ENCODE measurements at places on chromosomes 4 and X.

DNA sequence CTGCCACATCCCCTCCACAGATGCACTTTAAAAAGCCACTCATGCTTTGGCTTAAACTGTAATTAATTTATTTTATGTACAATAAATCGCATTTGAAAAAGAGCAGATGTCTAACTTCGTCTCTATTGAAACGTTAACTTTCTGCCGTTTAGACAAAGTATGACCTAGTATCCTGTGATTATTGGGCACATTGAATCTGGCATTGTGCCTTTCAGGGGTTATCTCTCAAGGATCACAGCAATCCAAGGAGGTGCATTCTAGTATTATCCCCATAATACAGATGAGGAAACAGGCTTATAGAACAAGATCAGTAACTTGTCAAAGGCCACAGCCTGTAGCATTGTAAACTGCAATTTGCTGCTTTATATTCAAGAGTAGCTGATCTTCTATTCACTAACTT lies 4.6 kb downstream of the RASL11B start:
- no peak for DNase-seq

- no peak for DNase-seq
Observed at GRCh38 chrX:55490121-55490520, 473 bp upstream of the USP51 start.

DNA sequence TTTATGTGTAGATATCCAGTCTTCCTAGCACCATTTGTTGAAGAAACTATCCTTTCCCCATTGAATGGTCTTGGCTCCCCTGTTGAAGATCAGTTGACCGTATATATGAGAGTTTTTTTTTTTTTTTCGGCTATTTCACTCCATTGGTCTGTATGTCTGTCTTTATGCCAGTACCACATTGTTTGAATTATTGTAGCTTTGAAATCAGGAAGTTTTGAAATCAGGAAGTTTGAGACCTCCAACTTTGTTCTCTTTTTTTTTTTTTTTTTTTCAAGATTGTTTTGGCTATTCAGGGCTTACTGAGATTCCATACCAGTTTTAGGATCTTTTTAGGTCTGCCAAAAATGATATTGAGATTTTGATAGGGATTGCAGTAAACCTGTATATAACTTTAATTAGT lies 4.3 kb upstream of the SCD5 start:
- DNase-seq: no peak

DNA sequence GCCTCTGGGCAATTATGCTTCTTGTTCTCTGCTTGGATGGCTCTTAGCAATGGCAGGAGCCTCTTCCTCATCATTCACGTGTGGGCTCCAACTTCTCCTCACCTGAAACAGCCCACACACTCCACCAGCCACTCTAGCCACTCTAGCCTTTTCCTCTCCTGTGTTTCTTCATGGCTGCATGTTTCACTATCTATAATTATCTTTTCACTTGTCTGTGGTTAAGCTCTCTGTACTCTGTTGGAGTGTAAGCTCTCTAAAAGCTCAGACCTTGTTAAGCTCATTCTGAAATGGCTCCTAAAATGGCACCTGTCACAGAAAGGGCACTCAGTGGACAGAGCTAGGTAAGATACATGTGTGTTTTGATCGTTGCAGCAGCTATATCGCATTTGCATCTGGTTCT lies 80.0 kb downstream of the SH3KBP1 start:
- DNase-seq: no peak

DNA sequence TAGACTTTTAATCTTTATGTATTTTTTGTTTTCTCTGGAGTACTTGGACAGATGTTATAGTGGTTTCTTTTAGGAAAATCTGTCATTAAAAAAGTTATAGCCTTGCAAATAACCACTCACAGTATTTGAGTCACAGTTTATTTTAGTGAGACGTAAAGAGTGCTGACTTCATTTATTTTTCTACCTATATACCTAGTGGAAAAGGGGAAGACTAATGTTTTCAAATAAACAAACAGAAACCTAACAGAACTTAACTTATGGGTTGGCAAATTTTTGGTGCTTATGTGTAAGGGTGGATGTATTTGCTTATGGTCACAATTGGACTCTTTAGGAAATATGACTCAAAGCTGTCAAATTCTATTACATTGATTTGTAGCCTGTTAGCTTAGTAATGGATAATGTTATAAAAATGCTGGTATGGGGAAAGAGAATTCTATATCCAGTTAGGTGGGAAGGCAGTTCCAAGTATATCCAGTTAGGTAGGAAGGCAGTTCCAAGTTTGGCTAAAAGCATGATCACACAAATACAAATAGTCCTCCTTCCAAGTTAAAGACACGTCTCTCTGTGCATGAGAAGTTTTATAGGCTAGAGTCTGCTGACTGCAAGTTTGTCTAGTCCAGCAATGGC lies 61.9 kb downstream of the SLC9A6 start:
- no peak for DNase-seq

DNA sequence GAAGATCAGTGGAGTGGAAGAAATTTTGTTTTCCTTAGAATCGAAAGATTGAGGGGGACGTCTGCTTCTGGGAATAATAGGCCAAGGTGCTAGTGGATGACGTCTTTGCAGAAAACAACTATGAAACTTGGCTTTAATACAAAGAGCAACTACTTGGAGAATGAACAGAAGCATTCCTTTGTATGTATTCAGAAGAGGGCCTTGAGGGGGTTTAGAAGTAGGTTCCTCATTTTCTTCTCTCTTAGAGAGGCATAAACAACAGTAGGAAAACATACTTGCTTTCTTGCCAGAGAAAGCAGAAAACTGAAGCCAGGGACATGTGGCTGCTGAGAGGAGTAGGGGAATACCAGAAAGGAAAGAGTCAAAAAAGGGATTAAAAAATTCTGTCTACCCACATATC lies 167.8 kb downstream of the ZNF330 start:
- DNase-seq: no peak

- no peak for DNase-seq
Observed at GRCh38 chr4:113080050-113080449, 30.6 kb downstream of the ANK2 start.

DNA sequence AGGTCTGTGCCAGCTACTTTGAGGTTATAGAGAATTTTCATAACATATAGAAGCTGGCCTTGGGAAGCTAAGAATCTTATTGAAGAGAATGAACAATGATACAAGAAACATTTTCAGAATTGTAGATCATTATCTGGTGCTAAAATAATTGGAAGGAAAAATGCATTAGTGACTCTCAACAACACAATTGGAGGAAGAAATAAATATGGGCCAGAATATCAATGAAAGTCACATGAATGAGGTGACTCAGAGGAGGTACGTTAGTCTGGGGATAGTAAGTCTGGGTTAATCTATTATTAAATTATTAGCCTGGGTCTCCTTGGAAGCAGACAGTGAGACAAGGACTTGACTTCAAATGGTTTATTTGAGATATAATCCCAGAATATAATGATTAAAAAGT lies 529.3 kb upstream of the SLIT2 start:
- DNase-seq: no peak

DNA sequence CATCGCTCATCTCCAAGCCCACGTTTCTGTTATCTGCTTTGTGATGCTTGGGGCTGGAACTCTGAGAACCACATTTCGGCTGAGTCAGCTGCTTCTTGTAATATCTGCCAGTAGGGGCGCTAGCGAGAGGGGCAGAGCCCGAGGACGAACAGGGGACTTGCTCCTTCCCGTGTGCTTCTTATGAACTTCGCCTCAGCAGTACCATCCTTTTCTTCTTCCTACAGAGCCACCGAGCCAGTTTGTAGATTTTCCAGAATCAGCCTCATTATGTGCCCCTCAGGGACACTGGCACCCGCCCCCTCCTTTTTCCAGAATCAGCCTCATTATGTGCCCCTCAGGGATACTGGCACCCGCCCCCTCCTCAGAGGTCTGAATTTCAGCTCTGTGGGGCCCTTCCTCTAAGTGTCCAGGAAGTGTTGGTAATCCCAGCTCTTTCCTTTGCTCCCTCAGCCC lies 441.7 kb upstream of the RASGEF1B start:
- peak; percentile 53 for DNase-seq

- no peak for DNase-seq
Observed at GRCh38 chr4:25870081-25870480, 7.3 kb upstream of the SEL1L3 start.

GRCh38 chrX:113330416-113330815 lies 489.8 kb upstream of the AMOT start:
- no peak for DNase-seq

- no peak for DNase-seq
Observed at GRCh38 chr4:100261346-100261745, 71.1 kb upstream of the DDIT4L start.

DNA sequence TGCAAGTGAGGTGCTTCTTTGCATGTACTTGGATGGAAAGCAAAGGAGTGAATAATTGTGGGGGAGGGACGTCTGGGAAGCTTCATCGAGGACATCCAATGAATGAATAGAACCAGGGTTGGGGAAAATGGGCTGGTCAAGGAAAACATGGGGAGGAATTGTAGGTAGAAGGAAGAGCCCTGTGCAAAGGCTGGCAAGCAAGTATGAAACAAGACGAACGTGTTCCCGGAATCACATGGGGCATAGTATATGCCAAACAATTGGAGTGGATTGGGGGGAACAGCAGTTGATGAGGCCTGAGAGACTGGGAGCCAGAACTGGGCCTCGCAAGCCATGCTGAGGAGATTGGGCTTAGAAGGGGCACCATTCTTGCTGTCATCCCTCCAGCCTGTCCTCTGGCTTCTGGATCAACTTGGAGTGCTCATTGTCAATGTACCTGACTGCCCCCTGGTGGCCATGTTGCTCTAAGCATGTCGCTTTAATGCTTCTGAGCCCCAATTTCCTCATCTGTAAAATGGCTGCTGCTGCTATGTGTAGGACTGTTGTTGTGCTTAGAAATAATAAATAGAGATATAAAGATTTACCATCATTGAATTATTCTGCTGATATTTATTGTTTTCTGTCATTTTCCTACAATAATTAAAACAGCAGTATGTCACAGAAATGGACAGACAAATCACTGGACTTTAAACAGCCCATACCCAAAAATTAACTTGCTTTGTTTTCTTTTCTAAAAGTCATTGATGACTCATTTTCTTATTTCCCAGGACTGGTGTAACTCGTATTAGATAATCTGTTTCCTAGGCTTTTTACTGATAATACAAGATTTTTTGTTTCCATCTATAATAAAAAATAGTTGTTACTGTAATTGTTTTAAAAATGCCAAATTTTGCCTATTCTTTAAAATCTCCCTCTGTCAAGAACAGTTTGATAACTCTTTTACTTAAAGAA lies 66.4 kb downstream of the JADE3 start:
- DNase-seq: peak; percentile 78

GRCh38 chr4:95093936-95094929 lies 336.5 kb downstream of the BMPR1B start:
- DNase-seq: no peak

- no peak for DNase-seq
Observed at GRCh38 chrX:42952621-42953020, 174.7 kb upstream of the PPP1R2C start.

DNA sequence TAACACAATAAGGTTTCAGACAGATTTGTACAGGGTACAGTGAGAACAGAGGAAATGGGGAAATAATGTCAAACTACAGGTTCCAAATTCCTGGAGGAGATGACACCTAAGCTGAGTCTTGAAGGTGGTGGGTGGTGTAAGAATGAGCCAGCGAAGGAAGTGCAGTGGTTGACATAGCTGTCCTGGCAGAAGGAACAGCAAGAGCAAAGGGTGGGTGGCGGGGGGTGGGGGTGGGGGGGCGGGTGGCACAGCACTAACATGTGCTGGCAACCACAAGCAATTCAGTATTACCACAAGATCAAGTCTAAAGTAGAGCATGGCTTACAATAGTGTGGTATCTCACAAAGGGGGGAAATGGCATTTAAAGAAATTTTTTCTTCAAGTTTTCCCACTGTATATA lies 13.1 kb upstream of the G3BP2 start:
- peak; percentile 57 for DNase-seq
